Uterus (tissue), 4 donors: ENCODE measurements at places on chromosomes 7 and 10. TPM values are rescaled to one million over a fixed set of nuclear protein-coding genes. Genes with fewer than 3 reads are reported as not detected.

TDRD1 gene
- not detected for total RNA-seq

MOGAT3 gene
- total RNA-seq: not detected

RET gene
- 1.8 TPM for total RNA-seq

HOXA5 gene
- total RNA-seq: 61.0 TPM

PPP1R17 gene
- total RNA-seq: not detected

PLPP4 gene
- not detected for total RNA-seq

PRSS2 gene
- not detected for total RNA-seq

AKR1C1 gene
- 60.9 TPM for total RNA-seq

CALY gene
- not detected for total RNA-seq

TRPV5 gene
- not detected for total RNA-seq

OLAH gene
- total RNA-seq: not detected

LANCL2 gene
- total RNA-seq: 31.4 TPM

GTF2IRD2 gene
- 41.8 TPM for total RNA-seq

MYL7 gene
- not detected for total RNA-seq

ATRNL1 gene
- total RNA-seq: 137 TPM

NFKB2 gene
- 12.6 TPM for total RNA-seq

ST8SIA6 gene
- total RNA-seq: 1.1 TPM

FAM171A1 gene
- 31.2 TPM for total RNA-seq

GIMAP1 gene
- 12.3 TPM for total RNA-seq

NPSR1 gene
- total RNA-seq: not detected

VAX1 gene
- total RNA-seq: not detected

PLEKHS1 gene
- not detected for total RNA-seq
